ENCODE measurements at places on chromosomes 12 and 14.

DNA sequence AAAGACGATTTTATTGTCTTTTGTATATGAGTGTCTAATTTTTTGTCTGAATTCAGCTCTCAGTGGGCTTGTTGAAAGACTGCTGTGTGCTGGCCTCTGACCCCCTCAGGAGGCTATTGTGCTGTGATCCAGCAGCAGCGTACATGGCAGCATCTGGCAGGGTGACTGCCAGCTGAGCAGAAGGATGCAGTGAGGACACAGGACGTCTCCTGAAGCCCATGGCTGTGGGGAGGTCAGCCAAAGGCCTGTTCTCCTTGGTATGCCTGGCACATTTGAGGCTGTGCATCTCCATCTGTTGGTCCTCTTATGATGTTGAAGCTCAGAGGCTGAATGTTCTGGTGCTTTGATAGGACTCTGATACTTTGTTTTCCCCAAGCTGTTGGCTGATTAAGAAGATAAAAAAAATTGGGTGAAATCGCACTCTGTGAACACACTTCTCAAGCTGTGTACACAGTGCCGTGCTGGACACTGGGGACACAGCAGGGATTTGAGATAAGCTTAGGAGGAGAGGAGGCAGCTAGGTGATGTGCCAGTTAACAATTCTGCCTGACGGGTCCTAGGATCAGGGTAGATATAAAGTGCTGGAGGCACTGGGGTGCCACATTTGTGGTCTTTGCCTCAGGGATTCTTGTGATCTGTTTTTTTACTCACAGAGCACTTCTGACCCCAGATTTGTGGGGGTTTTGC, 37.5 kb downstream of the EID3 start:
- no peak for DNase-seq

- no peak for DNase-seq
Observed at GRCh38 chr12:87266305-87266704, 762.9 kb downstream of the C12orf50 start.

GRCh38 chr12:93883436-93884154, 206.4 kb downstream of the CRADD start:
- DNase-seq = no peak

DNA sequence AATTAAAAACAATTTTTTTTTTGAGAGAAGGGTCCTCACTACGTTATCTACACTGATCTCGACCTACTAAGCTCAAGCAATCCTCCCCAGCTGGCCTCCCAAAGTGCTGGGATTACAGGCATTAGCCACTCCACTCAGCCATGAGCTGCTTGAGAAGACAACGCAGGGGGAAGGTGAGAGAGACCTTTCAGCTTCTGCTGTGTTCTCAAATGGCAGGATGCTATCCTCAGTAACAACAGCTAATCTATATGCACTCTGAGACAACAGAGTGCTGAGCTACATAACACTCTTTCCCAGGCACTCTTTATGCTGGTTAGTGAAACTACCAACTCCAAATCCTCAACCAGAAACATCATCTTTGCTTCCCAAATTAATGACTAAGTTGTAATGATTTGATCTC, 526.1 kb downstream of the CCER1 start:
- no peak for DNase-seq

- DNase-seq = no peak
Observed at GRCh38 chr12:29580971-29581370, 83.5 kb upstream of the OVCH1 start.

DNA sequence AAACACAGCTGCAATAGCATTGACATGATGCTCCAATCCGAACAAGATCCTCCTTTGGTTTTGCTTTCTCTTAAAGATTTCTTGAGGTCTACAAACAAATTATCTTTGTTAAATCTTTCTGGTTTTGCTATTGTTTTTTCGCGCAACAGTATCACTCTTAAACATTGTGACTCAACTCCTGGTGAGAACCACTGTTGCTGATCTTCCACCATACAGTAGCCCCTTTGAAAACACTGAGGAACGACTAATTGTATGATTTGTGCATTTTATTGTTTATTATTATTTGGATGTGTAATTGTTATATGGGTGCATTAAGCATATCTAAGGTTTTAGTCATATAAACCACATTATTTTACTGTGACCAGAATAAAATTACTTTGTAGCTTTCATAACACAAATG, 282.8 kb downstream of the EGLN3 start:
- DNase-seq = no peak

DNA sequence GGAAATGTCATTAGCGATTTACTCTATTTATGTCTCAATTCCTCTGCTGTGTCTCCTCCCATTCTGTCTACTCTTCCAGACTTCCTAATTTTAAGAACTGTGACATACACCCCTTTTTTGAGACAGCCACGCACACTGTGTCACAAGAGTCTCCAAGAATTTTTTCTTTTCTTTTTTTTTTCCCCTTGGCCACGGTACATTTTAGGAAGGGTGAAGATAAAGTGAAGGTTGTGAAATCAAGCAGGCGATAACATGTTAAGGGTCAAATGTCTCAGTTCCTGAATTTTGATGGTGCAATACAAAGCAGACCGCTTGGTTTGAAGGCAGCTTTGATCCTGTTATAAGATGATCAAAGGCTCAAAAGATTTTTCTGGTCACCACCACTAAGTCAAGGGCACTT, 4.3 kb downstream of the OLR1 start:
- DNase-seq = no peak

DNA sequence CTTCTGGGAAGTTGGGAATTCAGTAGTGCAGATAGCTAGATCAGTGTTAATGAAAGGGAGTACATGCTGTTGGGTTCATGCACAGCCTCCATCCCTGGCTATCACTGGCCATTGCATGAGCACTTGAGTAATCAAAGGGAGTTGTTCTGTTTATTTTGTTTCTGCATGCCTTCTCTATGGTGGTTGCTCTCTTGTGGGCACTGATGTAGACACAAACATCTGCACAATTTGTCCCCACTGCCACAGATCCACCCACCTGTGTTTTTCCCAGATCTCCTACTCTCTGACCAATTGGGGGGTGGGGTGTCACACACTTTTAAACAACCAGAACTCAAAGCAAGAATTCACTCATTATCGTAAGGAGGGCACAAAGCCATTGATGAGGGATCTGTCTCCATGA, 89.7 kb upstream of the DHRS4 start:
- no peak for DNase-seq

GRCh38 chr12:64566831-64567517, 43.3 kb upstream of the RASSF3 start:
- no peak for DNase-seq

DNA sequence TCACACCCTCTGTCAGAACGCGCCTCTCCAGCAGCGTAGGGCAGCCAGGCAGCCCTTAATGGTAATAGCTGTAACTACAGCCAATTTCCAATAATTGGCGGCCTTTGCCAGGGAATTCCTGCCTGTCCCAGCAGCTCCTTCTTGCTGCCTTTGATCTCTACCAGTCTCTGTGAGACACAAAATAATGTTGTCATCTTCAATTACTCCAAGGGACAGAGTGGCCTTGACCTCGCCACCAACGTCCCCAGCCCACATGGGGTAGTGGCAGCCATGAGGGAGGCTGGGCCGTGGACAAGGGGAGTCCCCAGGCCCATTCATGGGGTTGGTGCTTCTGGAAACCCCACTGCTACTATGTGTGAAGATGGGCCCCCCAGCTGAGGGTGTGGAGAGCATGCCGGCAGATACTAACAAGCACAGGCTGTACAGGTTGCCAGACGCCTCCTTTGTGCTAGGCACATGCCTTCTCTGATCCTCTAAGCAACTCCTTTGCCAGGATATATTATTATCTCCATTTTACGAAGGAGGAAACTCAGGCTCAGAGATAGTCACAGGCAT, 17.4 kb upstream of the CLMN start:
- DNase-seq = no peak

DNA sequence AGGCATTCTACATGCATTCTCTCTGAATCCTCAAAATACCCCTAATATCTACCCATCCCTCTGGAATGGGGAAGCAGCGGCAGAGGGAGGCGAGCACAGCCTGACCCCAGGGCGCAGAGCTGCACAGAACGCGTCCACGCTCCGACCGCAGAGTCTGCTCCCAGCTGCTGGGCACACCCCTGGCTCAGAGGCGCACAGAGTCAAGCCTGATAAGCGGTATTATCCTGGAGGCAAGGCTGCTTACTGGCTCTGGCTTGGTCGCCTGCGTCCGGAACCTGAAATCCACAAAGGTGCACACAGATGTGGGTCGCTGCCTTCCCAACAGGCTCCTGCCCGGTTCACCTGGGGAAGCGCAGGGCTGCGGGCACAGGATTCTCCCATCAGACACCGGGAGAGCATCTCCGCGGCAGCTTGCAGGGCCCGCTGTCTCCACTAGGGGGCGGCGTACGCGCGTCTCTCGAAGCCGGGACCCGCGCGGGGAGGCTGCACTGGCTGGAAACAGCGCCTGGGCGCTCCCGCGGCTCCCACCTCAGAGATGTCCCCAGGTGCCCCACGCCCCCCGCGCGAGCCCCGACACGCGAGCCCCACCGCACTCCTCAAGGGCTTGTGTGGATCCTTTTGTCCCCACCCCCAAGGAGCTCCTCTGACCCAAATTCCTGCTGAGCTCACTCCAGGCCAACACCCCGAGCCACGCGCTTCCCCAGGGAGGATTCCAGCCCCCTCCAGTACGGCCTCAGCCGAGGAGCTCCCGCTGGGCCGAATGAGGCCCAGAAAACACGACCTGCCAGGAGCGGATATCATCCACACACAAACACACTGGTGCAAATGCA, 120.1 kb upstream of the FZD10 start:
- DNase-seq = no peak

DNA sequence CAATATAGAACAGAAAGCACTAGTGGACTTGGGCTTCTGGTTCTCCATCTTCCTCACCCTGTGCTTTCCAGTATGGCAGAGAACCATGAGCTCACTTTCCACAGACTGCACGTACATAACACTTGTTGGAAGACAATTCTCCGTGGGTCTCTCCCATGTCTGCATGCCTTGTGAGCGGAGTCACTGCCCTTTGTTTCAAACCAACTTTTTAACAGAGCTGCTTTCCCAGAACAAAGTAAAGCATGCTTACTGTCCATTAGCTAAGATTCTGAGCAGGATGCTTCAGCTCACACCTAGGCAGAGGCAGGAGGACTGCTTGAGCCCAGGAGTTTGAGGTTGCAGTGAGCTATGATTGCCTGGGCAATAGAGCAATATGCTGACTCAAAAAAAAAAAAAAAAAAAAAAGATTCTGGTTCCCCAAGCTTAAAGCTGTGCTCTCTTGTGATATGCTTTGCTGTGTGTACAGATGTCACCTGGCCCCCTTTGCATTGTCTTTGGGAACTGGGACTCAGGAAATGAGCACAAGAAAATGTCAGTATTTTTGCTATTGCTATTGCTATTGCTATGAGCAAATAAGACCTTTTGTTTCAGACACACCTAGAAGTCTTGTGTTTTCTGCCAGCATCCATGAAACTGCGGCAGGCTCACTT, 54.6 kb upstream of the PTGR2 start:
- DNase-seq = no peak

- no peak for DNase-seq
Observed at GRCh38 chr14:47919997-47920396, 244.6 kb upstream of the MDGA2 start.

GRCh38 chr14:93939304-93940229, 12.4 kb downstream of the FAM181A start:
- peak; percentile 89 for DNase-seq

DNA sequence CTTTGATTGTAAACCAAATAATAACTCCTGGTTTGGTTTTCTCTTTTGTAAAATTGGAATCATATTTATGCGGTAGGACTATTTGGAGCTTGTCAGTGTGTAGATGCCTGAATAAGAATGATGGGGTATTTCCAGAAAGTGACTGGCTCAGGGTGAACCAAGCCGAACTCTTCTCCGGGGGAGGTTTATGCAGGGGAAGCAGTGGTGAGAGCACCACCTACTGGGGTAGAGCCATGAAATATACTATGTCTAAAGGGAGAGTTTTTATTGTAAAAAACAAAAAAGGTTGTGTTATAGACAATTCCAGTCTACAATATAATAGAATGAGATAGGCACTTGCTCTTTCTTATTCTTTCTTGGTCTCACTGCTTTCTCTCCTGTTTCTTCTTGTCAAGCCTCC, 222.9 kb upstream of the SLC16A7 start:
- DNase-seq = no peak

DNA sequence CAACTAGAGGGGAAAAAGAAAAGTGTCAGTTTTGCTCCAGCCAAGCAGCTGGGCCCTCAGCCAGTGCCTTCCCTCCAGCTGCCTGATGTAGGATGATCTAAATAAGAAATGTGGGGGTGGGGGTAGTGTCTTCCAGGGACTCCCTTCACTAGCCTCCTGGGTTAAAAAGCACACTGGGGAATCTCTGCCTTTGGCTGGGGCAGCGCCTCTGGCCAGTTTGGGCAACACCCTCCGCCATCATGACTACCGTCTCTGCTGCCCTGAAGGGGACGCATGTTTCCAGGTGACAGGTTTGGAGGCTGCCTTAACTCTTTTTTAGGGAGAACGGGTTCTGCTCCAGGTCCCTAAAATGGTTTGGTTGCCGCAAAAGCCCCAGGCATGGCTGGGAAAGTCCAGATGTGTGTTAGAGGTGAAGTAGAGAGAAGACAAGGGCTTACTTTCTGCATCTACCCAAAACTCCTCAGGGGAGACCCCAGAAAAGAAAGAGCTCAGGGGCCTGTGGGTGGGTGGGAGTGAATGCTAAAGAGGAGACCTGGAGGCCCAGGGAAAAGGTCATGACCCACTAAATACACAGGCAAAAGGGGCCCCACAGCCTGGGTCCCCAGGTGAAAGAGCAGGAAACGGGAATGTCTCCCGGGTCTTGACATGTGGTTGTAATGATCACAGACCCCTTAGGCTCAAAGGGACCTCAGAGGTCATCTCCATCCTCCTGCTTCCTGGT, 132.8 kb upstream of the CCND2 start:
- no peak for DNase-seq

- no peak for DNase-seq
Observed at GRCh38 chr14:22105624-22106006, 432.0 kb upstream of the OR4E1 start.

GRCh38 chr14:96345669-96346068, 17.5 kb downstream of the ATG2B start:
- DNase-seq = no peak

- no peak for DNase-seq
Observed at GRCh38 chr14:22489957-22490950, 98.8 kb downstream of the DAD1 start.

DNA sequence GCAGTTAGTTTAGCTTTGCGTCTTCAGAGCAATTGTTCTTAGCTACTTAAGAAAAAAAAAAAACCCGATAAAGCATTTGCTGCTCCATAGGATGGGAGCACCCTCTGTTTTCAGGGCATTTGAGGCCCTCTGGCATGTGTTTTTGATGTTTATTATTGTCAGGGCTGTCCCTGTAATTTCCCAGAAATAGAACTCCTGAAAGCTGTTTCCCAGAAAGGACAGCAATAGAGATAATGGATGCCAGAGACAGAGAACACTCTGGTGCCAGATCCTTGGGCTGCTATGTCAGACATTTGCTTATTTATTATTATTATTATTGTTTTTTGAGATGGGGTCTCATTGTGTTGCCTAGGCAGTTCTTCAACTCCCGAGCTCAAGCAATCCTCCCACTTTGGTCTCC, 201.3 kb downstream of the ALG10 start:
- DNase-seq = no peak

GRCh38 chr12:94761559-94761958, 111.2 kb upstream of the TMCC3 start:
- no peak for DNase-seq
